ENCODE measurements at places on chromosomes 5 and 9. TPM values are rescaled to one million over a fixed set of nuclear protein-coding genes. Genes with fewer than 3 reads are reported as not detected.

GRCh38 chr5:138596105-138596881 lies 21.1 kb upstream of the HSPA9 start:
- DNase-seq = no peak

Gene PCDHB11
- 2.7 TPM for total RNA-seq

- no peak for DNase-seq
These were observed 548.4 kb upstream of the ZNF608 start for GRCh38 chr5:125294844-125295243.

Gene FAT2
- 0.53 TPM for total RNA-seq

Gene KLHL3
- 6.7 TPM for total RNA-seq

DNA sequence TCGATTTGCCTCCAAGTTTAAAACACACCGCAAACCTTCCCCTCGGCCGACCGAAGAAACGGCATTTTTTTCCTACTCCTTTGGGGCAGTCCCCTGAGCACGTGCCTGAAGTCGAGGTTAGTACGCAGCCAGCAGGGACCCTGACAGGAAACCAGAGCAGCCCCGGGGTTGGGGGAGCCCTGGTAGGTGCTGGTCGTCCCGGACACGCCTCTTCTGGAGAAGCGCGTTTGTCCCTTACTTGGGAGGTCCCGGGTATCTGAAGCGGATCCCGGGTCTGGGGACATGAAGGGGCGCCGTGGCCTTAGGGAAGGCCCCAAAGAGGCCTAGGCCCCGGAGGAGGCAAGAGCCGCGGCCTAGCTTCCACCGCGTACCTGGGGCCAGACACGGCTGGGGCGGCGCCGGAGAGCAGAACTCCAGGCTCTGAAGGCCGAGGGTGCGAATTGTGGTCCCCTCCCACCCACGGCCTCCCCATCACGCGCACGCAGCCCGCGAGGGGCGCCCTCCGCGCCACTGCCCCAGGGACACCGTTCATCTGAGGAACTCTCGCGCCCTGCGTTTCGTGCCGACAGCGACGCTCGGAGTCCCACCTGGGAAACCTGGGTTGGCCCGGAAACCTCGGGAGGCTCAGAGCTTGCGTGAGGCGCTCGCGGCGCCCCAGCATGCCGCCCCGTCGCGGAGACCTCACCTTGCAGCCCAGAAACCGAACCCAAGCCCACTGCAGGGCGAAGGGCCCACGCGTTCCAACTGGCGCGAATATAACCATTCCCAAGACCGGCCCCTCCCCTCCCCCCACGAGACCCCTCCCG lies 10.4 kb downstream of the OTP start:
- no peak for DNase-seq

Gene PCDHGA1
- 0.53 TPM for total RNA-seq
